ENCODE measurements at places on chromosomes 1 and 21.

DNA sequence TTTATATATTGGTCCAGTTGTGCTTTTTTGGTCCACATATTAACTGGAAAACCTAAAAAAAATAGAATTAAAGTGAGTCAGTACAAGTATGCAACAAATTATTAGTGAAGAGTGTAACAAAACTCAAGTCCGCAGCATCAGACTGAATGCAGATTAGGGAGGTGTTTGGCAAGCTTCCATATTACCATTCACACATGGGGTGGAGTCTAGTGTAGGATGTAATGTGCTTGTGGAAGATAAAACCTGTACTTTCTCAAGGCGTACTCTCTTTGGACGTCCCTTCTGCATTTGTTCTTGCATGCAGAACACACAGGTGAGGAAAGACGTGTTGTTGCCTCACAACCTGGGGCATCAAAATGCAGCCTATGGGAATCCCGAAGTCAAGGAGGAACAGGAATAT is 668.7 kb downstream of the MRPL39 start:
- no peaks in the 10 kb centered on the region for H3K36me3 ChIP-seq
- no peaks in the 10 kb centered on the region for H3K27me3 ChIP-seq
- H3K27ac ChIP-seq, result no peak overlapping the region
- H3K4me1 ChIP-seq, result no peaks in the 10 kb centered on the region
- DNase-seq, result no peak
- no peak overlapping the region for H3K4me3 ChIP-seq

- no peaks in the 10 kb centered on the region for H3K27me3 ChIP-seq
- no peak overlapping the region for H3K27ac ChIP-seq
- DNase-seq, result no peak
- H3K4me1 ChIP-seq, result no peaks in the 10 kb centered on the region
- no peaks in the 10 kb centered on the region for H3K36me3 ChIP-seq
Observed at GRCh38 chr1:213568929-213569815, 418.6 kb upstream of the PROX1 start.

GRCh38 chr1:101198842-101199636 is 37.8 kb upstream of the S1PR1 start:
- H3K4me1 ChIP-seq, result no peaks in the 10 kb centered on the region
- H3K27ac ChIP-seq, result no peak overlapping the region
- H3K4me3 ChIP-seq, result no peak overlapping the region

DNA sequence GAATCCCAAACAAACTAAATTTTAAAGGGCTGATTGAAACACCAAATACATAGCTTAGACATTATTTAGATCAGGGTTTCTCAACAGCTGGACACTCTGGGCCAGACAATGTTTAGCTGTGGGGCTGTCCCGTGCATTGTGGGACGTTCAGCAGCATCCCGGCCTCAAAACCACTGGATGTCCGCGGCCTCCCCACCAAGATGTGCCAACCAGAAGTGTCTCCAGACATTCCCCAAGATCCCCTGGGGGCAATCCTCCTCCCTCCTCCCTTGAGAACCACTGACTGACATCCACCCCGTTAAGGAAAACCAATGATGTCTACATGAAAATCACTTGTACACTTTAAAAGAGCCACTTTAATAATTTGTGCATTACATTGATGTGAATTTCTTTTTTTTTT is 38.4 kb downstream of the CLSTN1 start:
- no peak overlapping the region for H3K4me3 ChIP-seq
- H3K27ac ChIP-seq, result no peak overlapping the region
- no peaks in the 10 kb centered on the region for H3K27me3 ChIP-seq
- H3K36me3 ChIP-seq, result no peaks in the 10 kb centered on the region
- H3K4me1 ChIP-seq, result no peaks in the 10 kb centered on the region
- DNase-seq, result no peak

GRCh38 chr1:211535346-211535745 is 43.4 kb upstream of the RD3 start:
- H3K4me1 ChIP-seq, result peaks cover 29% of the 10 kb centered on the region
- no peak overlapping the region for H3K4me3 ChIP-seq
- no peak for DNase-seq
- no peak overlapping the region for H3K27ac ChIP-seq
